NCI-H187 treated with DMSO at 0.1 percent for 48 hours (cell line): ENCODE measurements at places on chromosomes 12 and 14.

DNA sequence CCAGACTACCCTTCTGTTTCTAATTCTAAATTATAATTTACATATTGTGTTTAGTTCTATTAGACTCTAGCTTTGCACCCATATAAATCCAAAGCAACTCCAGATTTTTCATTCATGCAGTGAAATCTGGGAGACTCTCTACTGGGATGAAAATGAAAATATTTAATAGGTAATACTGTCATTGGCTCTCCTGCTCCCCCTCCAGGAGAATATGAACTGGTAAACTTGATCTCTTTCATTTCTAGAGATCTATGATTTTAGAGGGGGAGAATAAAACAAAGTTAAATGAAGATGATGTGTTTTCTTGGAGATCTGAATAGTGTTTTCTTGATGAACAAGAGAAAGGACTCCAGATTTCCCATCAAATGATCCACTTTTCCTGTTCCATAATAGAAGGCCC lies 104.3 kb upstream of the TMCC3 start:
- no peak for DNase-seq

- no peak for DNase-seq
Measured at GRCh38 chr14:96320605-96321004, 42.5 kb downstream of the ATG2B start.

- no peak for DNase-seq
Measured at GRCh38 chr14:55245657-55246268, 25.5 kb upstream of the FBXO34 start.

GRCh38 chr12:1350055-1350933 lies 244.1 kb downstream of the FBXL14 start:
- no peak for DNase-seq

- no peak for DNase-seq
Measured at GRCh38 chr14:22081337-22081736, 407.7 kb upstream of the OR4E1 start.

DNA sequence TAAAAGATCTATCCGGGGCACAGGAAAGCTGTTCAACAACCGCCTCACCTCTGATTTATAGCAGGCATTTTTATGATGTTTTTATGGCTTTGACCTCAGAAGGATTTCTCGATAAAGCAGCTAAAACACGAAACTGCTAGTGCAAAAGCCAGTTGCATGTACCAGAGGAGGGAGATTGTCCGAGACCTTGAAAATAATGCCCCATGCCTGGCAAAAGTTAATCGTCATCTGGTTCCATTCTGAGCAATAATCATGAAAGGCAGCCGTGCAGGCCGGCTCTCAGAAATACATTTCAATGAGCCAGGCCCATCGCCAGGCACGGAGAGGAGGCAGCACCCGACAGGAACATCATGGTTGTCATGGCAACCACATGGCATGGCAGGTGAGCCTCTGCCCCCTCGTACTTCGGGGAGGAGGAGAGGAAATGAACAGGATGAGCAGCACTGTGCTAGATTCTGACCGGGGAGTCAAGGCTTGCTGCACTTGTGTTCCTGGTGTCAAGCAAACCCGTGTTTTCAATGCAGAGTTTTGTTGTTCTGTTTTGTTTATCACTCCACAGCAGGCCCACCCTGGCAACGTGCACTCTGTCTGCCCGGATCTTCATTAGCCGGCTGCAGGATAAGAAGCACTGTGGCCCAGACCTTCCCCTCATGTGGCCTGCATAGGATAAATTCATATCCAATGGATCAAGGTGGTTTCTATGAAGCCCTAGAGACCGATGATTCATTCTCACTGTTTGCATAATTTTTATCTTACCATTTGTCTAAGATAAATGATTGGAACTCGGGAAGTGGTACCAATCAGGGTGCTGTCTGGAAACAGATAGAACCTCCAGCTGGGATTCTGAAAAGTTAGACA lies 160.2 kb downstream of the RIMBP2 start:
- peak; percentile 41 for DNase-seq

DNA sequence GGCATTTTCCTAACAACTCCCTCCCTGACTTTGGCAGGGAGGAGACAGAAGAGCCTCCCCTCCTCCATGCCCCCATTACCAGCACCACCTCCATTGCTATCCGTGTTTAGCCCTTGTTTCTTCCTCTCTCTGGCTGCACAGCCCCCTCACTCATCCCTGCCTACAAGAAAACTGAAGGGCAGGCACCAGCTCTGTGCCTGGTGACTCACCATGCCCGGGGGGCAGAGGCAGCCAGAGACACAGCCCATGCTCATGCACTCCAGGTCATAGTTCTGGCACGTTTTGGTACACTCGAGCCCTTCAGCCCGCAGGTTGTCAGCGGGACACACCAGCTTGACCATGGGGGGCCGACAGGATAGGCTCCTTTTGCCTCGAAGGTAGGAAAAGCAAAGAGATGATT lies 80.4 kb downstream of the VWF start:
- no peak for DNase-seq

DNA sequence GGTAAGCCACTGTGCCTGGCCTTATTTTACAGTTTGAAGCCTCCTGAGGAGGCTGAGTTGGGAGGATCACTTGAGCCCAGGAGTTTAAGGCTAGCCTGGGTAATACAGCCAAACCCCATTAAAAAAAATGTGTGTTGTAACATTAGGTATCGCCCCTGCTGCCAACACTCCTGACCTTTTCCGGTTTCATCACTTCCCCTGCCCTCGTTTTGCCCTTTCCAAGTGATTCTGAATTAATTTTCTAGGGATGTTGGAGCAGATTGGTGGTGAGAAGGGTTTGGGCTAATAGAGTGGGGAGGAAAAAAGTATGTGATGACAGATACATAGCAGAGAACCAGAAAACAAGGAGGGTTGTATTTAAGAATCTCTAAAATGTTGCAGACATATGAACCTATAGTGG lies 25.6 kb upstream of the C12orf71 start:
- no peak for DNase-seq

DNA sequence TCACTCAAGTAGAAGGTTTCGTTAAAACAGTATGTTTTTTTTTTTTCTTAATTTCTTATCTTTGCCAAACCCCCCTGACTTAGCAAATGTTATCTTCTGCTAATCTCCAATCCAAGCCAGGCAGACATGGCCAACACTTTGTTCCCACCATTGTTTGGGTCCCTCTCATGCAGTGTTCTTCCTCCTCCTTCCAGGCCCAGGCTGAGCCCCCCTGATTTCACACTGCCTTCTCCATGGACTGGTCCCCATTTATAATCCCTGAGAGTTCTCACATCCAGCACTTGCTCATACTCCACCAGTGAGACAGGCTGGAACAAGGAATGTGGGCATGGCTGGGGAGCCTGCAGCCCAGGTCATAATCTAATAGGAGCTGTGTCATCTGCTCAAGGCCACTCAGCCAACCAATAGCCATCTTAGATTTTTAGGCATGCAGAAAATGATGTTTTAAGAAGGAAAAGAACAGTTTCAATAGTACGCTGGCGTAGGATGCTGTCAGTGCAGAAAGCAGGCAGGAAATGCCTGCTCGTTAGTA lies 238.4 kb upstream of the CCDC196 start:
- DNase-seq = no peak

- DNase-seq = no peak
Measured at GRCh38 chr14:89728964-89729363, 225.6 kb downstream of the EFCAB11 start.

GRCh38 chr14:106556665-106557289 lies 1030.4 kb downstream of the TMEM121 start:
- no peak for DNase-seq

GRCh38 chr14:67820428-67820971 lies 921 bp downstream of the RAD51B start:
- no peak for DNase-seq

DNA sequence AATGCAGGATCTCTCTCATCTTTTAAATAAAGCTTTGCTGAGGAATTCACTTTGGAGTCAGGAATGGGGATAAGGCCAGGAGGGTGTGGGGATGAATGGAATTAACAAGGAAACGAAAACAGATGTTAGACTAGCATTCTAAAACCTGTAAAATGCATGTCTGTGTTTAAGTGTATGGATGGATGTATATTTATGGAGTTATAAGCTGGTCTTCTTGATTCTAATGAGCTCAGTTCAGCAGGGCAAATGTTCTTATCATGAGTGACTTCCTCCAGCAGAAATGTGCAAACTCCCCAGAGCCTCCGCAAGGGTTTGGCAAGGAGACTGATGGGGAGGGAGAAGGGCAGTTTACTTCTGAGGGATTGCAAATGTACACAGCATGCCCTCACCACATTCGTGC lies 149.1 kb downstream of the NTF3 start:
- DNase-seq = no peak

- DNase-seq = no peak
Measured at GRCh38 chr14:90319173-90319572, 12.6 kb downstream of the NRDE2 start.

- DNase-seq = no peak
Measured at GRCh38 chr14:66649498-66649897, 141.6 kb downstream of the GPHN start.

DNA sequence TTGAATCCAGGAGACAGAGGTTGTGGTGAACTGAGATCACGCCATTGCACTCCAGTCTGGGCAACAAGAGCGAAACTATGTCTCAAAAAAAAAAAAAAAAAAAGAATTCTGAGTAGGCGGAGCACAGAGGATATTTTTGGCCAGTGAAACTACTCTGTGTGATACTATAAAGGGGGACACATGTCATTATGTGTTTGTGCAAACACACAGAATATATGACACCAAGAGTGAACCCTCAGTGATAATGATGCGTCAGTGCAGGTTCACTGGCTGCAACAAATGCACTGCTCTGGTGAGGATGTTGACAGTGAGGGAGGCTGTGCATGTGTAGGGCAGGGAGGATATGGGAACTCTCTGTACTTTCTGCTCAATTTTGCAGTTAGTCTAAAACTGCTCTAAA lies 24.2 kb downstream of the FBXO21 start:
- no peak for DNase-seq

GRCh38 chr12:34021071-34021470 lies 1.2 kb upstream of the ALG10 start:
- no peak for DNase-seq

GRCh38 chr12:121568971-121569751 lies 11.7 kb downstream of the KDM2B start:
- DNase-seq = no peak

GRCh38 chr14:53020193-53020932 lies 69.5 kb upstream of the FERMT2 start:
- DNase-seq = no peak

- no peak for DNase-seq
Measured at GRCh38 chr12:34354239-34355200, 332.2 kb downstream of the ALG10 start.

GRCh38 chr12:5561846-5562245 lies 129.9 kb downstream of the NTF3 start:
- no peak for DNase-seq

GRCh38 chr14:81324011-81324410 lies 76.1 kb downstream of the STON2 start:
- peak; percentile 57 for DNase-seq

- no peak for DNase-seq
Measured at GRCh38 chr12:102848832-102849231, 68.2 kb downstream of the PAH start.

DNA sequence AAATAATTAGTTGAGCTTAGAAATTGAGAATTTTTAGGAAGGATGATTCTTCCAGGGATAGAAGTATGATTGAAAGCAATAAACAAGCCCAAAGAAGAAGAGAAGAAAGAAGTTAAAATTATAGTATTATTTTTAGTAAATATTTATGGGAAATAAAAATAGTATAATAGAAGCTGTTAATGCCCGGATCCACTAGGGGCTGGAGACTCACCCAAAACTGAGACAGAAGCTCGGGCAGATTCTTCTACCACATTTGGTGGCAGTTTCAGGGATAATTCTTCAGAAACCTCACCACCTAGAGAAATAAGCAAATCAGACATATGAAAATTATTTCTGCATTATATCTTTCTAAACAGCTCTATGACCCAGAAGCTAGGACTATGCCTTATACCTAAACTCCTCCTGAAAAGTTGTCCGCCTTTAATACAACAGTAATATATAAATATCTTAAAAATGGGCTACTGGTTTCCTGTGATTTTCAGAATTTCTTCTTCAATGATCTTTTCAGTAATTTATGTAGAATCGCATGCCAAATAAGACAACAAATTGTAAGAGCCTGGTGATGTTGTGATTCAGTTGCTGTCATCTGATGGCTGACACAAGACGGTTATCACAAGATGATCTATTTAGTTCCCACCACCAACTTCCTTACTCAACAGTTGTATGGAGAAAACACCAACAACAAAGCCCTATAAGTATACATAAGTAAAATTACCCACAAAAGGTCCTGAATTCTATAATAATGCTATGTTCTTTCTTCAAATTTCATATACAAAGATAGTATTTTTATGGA lies 35.6 kb downstream of the A2M start:
- no peak for DNase-seq

DNA sequence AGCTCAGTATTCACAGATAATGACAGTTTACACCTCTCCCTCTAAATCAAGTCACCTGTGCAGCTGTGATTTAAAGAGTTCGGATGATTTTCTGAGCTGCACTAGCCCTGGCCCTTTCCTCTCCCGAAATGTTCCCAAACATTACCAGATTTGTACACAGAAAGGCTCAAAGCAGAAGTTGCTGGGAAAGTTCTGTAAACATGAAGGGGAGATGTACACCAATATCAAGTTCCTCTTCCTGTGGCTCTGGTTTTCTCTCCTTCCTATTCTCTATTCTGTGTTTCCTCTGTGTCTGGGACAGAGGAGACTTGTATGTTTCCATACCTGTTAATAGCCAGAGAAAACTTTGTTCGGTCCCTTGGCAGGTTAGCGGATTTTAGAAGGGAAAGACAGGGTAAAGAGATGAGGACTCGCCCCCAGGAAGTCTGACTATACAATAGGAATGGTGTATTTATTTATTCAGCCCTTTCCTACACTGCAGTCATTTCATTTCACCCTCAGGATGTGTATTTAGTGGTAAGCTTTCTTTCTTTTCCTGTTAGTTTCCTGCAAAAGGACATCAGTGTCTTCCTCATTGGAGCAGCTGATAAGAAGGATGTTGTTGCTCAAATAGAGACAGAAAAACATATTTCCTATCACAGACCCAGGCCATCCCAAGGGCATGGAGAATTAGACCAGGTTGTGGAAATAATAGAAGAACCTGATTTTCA lies 7.6 kb upstream of the NUMB start:
- DNase-seq = no peak

DNA sequence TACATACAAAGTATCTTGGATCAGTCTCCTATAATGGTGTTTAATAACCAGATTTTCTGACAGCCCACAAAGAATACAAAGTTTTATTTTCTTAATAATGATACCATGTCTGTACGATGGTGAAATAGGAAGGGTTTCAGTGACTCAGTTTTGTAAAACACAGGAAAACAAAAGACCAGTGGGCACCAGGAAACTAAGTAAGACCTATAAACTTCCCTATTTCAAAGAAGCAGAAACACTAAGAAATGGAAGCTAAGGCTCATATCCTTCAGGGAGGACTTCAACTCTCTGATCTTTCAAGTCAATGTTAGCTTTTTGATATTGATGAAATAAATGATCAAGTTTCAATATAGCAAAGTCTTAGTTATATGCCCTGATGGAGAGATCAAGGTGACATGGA lies 196.0 kb downstream of the DUSP6 start:
- DNase-seq = no peak

GRCh38 chr12:69480698-69481097 lies 10.5 kb downstream of the FRS2 start:
- no peak for DNase-seq
